ENCODE measurements at places on chromosomes 7 and 10.

DNA sequence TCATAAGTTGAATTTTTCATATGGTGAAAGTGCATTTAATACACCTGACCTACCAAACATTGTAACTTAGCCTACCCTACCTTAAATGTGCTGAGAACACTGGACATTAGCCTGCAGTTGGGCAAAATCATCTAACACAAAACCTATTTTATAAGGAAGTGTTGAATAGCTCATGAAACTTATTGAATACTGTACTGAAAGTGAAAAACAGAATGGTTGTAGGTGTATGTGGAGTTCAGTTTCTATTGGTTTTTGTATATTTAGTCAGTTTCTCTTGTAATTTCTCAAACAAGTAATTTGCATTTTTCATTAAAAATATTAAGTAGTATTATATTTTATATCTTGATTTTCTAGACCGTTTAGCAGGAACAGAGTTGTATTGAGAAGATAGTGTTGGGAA, 15.3 kb downstream of the CCDC7 start:
- H3K4me3 ChIP-seq, result no peak overlapping the region
- no peak for DNase-seq
- no peaks in the 10 kb centered on the region for H3K27me3 ChIP-seq
- H3K27ac ChIP-seq, result no peak overlapping the region
- no peaks in the 10 kb centered on the region for H3K36me3 ChIP-seq

DNA sequence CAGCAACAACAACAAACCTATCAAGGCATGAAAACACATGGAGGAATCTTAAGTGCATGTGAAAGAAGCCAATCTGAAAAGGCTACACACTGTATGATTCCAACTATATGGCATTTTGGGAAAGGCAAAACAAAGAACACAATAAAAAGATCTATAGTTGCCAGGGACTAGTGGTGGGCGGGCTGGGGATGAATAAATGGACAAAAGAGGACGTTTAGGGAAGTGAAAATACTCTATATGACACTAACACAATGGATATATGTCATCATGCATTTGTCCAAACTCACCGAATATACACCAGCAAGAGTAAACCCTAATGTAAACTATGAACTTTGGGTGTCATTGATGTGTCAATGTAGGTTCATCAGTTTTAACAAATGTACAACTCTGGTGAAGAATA, 89.1 kb downstream of the SEMA3E start:
- H3K27ac ChIP-seq, result no peak overlapping the region
- no peaks in the 10 kb centered on the region for H3K27me3 ChIP-seq
- H3K4me1 ChIP-seq, result no peaks in the 10 kb centered on the region
- no peaks in the 10 kb centered on the region for H3K36me3 ChIP-seq
- no peak overlapping the region for H3K4me3 ChIP-seq
- no peak for DNase-seq

DNA sequence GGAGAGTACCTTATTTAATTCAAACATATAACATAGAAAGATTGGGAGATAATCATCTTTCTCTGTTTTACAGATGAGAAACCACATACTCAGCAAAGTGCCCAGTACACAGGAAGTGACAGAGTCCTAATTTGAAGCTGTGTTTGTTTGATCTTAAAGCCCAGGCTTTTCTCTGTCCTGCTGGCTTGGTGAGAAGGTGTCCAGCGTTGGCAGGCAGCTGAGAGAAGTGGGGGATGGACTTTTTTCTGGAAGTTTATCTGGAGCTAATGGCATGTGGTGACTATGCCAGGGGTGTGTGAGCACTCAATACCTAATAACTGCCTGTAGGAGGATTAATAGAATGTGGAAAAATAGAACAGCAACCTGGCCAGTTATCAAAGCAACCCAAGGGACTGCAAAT, 60.8 kb downstream of the NPSR1 start:
- H3K27ac ChIP-seq, result no peak overlapping the region
- no peaks in the 10 kb centered on the region for H3K36me3 ChIP-seq
- H3K4me1 ChIP-seq, result no peaks in the 10 kb centered on the region
- no peak for DNase-seq

GRCh38 chr10:10489805-10490571, 527.7 kb upstream of the CELF2 start:
- H3K4me1 ChIP-seq, result no peaks in the 10 kb centered on the region
- no peak overlapping the region for H3K27ac ChIP-seq
- no peaks in the 10 kb centered on the region for H3K27me3 ChIP-seq
- DNase-seq, result no peak
- no peaks in the 10 kb centered on the region for H3K36me3 ChIP-seq

GRCh38 chr7:70005891-70006260, 407.6 kb downstream of the AUTS2 start:
- H3K4me1 ChIP-seq, result no peaks in the 10 kb centered on the region
- no peaks in the 10 kb centered on the region for H3K27me3 ChIP-seq
- no peaks in the 10 kb centered on the region for H3K36me3 ChIP-seq
- DNase-seq, result no peak
- no peak overlapping the region for H3K4me3 ChIP-seq

DNA sequence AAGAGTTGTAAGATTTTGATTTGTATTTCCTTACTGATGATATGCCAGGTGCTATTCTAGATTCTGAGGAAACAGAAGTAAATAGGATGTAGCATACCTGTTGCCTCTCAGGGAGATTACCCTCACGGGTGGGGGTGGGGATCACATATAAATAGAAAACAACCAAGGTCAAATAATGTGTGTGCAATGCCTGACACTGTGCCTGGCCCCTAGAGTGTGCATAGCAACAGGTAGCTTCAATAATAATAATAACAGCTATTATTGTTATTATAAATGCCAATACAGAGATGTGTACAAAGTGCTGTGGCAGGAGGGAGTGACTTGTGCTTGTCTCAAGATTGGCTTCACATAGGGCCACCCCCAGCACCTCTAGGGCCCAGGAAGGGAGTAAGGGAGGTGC, 24.0 kb downstream of the CNNM1 start:
- H3K4me3 ChIP-seq, result no peak overlapping the region
- no peaks in the 10 kb centered on the region for H3K27me3 ChIP-seq
- H3K27ac ChIP-seq, result no peak overlapping the region
- H3K4me1 ChIP-seq, result no peaks in the 10 kb centered on the region
- no peak for DNase-seq

- H3K27ac ChIP-seq, result no peak overlapping the region
- DNase-seq, result peak; percentile 68
- no peaks in the 10 kb centered on the region for H3K36me3 ChIP-seq
- H3K4me1 ChIP-seq, result no peaks in the 10 kb centered on the region
Measured at GRCh38 chr7:117119192-117119924, 166.1 kb downstream of the ST7 start.

DNA sequence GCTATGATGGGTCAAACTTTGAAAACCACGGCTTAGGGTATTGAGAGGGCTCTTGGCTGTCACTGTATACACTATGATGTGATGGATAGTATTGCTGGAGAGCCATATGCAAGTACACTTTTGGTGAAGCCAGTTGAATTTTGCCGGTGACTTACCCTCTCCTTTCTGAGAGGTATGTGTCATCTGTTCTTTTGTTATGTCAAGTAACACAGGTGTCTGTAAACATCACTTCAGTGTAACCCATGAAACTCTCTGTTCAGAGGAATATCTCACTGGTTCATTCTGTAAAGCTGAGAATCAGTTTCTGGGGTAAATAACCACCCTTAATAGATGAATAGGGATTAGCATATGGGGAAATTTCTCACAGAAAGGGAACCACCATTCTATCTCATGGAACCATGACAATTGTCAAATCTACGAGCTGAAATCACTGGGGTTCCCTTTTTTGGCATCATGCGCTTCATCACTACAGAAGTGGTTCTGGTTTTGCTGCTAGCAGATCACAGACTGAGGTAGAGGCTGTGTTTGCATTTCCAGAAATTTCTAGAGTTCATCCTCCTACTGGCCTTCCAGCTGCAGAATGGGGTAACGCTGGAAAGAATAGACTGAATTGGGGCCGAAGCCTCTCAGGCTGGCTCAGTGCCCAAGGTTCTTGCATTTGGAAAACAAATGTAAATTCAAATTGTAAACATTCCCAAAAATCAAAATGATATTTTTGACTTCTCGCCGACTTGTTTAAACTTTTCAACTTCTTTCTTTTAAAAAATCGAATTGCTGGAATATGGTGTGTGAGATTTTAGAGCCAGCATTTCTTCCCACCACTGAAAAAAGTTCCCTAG, 83.3 kb upstream of the CREB5 start:
- no peak overlapping the region for H3K4me3 ChIP-seq
- H3K4me1 ChIP-seq, result no peaks in the 10 kb centered on the region
- no peak for DNase-seq
- no peak overlapping the region for H3K27ac ChIP-seq

- H3K27ac ChIP-seq, result no peak overlapping the region
- H3K27me3 ChIP-seq, result no peaks in the 10 kb centered on the region
- H3K4me3 ChIP-seq, result no peak overlapping the region
- peaks cover 7% of the 10 kb centered on the region for H3K36me3 ChIP-seq
- no peaks in the 10 kb centered on the region for H3K4me1 ChIP-seq
Measured at GRCh38 chr7:47298636-47299035, 283.3 kb downstream of the TNS3 start.

- peak; percentile 96 for DNase-seq
- H3K27ac ChIP-seq, result peak overlapping the region; percentile 18
- H3K27me3 ChIP-seq, result no peaks in the 10 kb centered on the region
- H3K36me3 ChIP-seq, result no peaks in the 10 kb centered on the region
Measured at GRCh38 chr10:124632064-124632531, 112.1 kb downstream of the FAM53B start.

- no peak overlapping the region for H3K27ac ChIP-seq
- H3K27me3 ChIP-seq, result no peaks in the 10 kb centered on the region
- no peaks in the 10 kb centered on the region for H3K4me1 ChIP-seq
Measured at GRCh38 chr7:146658604-146659003, 542.0 kb downstream of the CNTNAP2 start.

DNA sequence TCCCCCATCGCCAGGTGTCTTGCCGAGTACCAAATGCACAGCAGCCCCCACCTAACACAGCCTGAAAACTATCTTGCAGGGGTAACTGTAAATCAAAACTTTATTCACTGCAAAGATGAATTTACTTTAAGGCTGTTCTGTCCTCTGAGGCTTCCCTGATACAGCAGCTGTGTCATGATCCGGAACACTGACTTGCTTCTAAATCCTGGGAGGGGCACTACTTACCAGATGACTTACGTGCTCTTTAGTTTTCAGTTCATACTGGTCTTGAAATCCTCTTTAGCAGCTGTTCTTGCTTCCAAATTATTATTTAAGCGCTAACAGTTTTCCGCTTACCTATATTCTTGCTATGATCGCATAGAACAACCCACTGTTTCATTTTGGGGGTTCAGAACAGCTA, 4.9 kb downstream of the DYNC1I1 start:
- H3K4me3 ChIP-seq, result no peak overlapping the region
- no peak for DNase-seq
- H3K36me3 ChIP-seq, result no peaks in the 10 kb centered on the region
- no peaks in the 10 kb centered on the region for H3K4me1 ChIP-seq

DNA sequence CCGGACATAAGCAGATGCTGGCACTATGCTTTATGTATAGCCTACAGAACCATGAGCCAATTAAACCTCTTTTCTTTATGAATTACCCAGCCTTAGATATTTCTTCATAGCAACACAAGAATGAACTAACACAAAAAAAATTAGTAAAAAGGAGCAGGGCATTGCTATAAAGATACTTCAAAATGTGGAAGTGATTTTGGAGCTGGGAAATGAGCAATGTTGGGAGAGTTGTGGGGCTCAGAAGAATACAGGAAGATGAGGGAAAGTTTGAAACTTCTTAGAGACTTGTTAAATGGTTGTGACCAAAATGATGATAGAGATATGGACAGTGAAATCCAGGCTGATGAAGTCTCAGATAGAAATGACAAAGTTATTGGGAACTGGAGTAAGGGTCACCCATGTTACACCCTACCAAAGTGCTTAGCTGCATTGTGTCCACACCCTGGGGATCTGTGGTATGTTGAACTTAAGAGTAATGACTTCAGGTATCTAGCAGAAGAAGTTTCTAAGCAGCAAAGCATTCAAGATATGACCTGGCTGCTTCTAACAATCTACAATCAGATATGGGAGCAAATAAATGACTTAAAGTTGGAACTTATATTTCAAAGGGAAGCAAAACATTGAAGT, 24.2 kb downstream of the PNLIPRP3 start:
- no peaks in the 10 kb centered on the region for H3K36me3 ChIP-seq
- H3K27me3 ChIP-seq, result no peaks in the 10 kb centered on the region
- no peak overlapping the region for H3K27ac ChIP-seq
- no peak overlapping the region for H3K4me3 ChIP-seq
- DNase-seq, result no peak

DNA sequence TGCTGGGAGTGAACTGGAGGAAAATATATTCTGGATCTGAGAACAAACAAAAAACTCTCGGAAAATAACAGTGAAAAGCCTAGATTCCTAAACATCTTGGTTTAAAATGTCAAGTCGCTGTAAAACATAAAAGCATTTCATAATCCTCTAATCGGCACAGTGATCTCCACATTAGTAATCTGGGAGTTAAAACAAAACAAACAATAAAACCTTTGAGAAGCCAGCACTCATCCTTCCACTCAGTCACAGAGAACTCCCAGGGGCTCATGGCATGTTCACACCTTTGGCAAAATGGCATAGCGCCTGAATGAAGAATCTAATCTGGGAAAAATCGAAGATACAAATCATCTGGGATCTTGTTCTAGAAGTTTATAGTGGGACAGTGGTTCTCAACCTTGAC, 24.1 kb upstream of the HPS1 start:
- no peaks in the 10 kb centered on the region for H3K36me3 ChIP-seq
- H3K4me3 ChIP-seq, result no peak overlapping the region
- DNase-seq, result no peak
- no peaks in the 10 kb centered on the region for H3K4me1 ChIP-seq
- no peak overlapping the region for H3K27ac ChIP-seq

DNA sequence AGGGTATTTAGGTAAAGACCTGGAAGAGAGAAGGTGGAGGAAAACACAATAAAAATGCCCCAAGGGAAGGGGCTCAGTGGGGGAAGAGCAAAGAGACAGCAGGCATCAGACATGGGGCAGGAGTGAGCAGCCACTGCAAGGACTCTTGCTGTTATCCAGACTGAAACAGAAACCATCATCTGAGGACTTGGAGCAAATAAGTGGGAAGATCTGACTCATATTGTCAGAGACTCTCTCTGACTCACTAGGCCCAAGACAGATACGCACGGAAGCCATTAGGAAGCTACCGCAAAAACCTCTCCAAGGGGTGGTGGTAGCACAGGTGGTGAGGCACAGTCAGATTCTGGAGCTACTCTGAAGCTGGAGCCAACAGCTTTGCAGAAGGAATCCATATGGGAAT, 110.7 kb downstream of the RNF32 start:
- no peaks in the 10 kb centered on the region for H3K27me3 ChIP-seq
- no peaks in the 10 kb centered on the region for H3K4me1 ChIP-seq
- no peak overlapping the region for H3K4me3 ChIP-seq
- H3K27ac ChIP-seq, result no peak overlapping the region

DNA sequence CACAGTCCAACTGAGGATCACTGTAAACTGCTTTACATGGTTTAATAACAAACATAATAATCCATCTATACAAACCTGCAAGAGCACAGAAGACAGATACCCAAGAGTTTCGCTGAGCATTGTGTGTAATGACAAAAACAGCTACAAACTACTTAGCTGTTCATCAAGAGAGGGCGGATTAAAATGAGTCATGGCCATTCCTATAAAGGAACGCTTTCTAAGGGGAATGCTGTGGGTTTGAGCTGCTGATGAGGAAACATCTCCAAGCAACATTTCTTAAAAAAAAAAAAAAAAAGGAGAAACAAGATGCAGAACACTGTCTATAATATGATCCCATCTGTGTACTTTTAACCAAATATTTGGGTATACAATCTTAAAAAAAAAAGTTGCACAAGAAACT, 33.8 kb downstream of the VOPP1 start:
- no peaks in the 10 kb centered on the region for H3K27me3 ChIP-seq
- H3K4me1 ChIP-seq, result no peaks in the 10 kb centered on the region
- H3K4me3 ChIP-seq, result no peak overlapping the region
- H3K27ac ChIP-seq, result no peak overlapping the region
- H3K36me3 ChIP-seq, result no peaks in the 10 kb centered on the region

Data from right lobe of liver (tissue), 6 donors.